Brain microvascular endothelial cell (primary cell): ENCODE measurements at places on chromosomes 2 and 18.

DNA sequence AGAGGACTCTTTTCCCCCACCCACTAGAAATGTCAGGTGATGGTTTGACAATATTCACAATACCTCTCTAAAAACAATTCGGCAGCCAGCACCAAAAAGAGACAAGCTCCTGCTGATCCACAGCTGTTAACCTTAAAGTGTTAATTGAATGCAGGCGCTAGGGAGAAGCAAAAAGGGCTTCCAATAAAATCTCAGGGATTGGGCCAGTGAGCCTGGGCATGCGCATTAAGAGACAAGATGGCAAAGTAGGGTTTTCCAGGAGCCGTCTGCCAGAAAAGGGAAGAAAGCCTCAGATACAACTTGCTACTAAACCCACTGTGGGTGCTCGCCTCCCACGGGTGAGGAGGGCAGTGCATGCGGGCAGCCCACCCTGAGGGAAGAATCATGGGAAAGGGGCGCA, 98.8 kb downstream of the HS6ST1 start:
- DNase-seq: no peak

DNA sequence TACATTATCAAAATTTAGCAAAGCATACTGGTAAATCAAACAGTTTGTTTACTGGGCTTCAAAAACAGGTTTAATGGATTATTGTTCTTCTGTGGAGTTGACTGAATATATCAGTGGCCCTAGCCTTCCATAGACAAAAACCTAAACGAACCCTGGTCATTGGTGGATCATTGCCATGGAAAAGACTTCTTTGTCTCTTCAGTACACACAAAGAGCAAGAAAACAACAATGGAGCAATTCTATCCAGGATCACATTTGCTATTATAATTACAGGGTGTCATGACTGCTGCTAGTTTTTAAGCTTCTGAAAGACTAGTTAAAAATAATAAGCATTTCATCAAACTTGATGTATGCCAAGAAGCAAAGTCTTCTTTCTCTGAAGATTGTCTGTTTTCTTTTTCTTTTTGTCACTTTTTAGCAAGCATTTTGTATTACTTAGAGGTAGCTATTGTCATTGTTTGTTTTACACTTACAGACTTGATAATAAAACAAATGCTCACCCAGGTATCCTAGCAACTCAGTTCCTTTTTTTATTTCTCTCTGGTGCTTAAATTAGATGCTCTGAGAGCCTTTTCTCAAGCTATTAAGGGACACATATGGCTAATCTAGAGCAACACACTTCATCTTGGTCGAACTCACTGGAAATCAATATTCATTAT, 1228.7 kb upstream of the DDX18 start:
- no peak for DNase-seq

DNA sequence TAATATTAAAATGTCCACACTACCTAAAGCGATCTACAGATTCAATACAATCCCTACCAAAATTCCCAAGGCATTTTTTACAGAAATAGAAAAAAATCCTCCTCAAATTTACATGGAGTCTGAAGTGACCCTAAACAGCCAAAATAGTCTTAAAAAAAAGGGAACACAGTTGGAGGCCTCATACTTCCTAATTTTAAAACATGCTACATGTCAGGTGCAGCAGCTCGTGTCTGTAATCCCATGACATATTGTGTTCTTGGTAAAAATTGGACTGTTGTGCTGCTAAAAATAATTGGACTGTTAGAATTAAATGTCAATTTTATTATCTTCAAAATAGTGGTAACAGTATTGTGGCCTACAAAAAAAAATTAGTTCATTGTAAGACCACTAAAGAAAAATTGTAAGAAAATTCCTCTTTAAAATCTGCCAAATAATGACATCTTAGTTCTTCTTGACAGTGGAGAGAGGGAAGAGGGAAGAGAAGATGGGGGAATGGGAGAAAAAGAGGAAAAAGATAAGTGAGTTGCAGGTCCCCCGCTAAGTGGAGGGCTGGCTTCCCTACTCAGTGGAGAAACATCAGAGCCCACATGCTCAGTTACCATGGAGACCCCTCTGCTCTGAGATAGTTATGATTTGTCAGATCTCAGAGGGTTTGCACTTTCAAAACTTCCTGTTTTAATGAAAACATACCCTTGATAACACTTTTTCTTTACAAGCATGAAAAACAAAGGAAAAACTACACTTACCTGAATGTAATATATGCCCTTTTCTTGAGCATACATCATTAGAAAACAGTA, 46.5 kb downstream of the UNC50 start:
- no peak for DNase-seq

GRCh38 chr2:218282173-218282991, 9.9 kb downstream of the TMBIM1 start:
- peak; percentile 36 for DNase-seq

GRCh38 chr2:155727187-155727895, 605.2 kb downstream of the NR4A2 start:
- DNase-seq: no peak

DNA sequence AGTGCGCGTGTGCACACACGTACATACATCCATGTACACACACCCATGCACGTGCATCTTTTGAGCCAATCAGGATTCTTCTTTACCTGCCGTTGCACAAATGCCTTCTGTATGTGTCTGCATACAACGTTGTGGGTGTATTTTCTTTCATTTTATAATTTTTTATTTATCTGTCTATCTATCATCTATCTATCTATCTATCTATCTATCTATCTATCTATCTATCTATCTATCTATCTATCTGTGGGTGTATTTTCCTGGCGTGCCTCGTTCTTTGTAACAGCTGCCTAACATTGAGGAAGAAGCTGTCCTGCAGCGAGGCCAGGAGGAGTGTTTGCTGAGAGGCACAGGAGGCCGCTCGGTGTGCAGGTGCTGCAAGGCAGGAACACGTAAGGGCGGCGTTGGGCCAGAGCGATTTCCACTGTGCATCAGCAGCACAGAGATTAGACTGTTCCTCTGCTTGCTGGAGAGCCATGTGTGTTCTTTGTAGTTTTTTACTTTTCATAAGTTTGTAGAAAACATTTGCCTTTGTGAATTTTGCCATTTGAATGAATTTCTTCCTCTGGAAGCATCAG, 84.4 kb downstream of the DGKD start:
- no peak for DNase-seq

GRCh38 chr2:199485732-199486335, 28.1 kb upstream of the SATB2 start:
- DNase-seq: peak; percentile 56

DNA sequence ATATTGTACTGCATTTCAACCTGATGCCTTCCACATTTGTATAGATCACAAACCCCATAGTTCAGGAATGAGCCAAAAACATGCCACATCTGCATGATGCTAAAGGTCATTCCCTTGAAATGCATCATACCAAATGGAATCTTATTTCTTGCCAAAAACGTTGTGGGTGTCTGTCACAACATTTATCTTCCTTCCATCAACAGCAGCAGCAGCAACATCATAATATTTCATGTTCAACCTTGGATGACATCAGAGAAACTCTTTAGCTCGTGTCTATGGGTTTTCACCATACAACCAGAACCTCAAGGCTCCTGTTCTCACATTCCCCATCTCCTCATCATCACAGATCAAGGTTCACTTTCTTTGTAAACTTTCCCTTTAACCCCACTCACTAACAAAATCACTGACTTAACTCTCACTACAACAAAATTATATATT, 221.3 kb upstream of the CTAGE1 start:
- peak; percentile 98 for DNase-seq

DNA sequence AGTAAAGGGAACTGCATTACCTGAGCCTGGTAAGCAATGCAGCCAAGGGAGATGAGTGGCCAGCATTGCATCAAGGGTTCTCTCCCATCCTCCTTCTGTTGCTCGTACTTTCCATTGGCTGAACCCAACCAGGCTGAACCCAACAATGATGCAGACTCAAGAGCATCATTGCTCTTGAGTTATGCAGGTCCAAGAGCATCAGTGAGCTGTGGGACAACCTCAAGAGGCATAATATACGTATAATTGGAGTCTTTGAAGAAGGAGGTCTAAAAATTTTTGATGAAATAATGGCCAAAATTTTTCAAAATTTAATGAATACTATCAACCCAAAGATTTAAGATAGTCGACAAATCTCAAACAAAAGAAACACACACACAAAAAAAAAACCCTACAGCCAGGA, 213.0 kb downstream of the RNF152 start:
- DNase-seq: no peak

- DNase-seq: no peak
Measured at GRCh38 chr2:187098154-187098553, 249.2 kb upstream of the ZSWIM2 start.

DNA sequence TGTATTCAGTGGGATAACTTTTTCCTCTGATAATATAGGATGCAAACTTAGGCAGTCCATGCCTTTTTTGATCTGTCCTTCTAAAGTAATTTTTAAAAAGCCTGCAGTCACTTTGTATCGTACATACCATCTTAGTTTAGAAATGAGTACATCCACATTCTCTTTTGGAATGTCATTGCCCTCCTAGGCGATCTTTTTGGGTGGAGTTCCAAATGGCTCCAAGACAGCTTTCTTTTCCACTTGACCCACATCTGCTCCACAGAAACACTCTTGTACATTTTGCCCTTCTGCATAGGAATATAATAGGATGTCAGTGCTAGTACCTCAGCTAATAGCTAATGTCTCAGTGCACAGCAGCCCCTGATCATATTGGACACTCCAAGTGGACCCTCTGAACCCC, 21.8 kb upstream of the HTR2B start:
- no peak for DNase-seq

GRCh38 chr2:167181134-167181533, 292.9 kb downstream of the XIRP2 start:
- DNase-seq: peak; percentile 31

- no peak for DNase-seq
Measured at GRCh38 chr18:76212960-76213359, 282.1 kb downstream of the ZNF516 start.

- no peak for DNase-seq
Measured at GRCh38 chr18:63329431-63330145, 10.0 kb upstream of the BCL2 start.

DNA sequence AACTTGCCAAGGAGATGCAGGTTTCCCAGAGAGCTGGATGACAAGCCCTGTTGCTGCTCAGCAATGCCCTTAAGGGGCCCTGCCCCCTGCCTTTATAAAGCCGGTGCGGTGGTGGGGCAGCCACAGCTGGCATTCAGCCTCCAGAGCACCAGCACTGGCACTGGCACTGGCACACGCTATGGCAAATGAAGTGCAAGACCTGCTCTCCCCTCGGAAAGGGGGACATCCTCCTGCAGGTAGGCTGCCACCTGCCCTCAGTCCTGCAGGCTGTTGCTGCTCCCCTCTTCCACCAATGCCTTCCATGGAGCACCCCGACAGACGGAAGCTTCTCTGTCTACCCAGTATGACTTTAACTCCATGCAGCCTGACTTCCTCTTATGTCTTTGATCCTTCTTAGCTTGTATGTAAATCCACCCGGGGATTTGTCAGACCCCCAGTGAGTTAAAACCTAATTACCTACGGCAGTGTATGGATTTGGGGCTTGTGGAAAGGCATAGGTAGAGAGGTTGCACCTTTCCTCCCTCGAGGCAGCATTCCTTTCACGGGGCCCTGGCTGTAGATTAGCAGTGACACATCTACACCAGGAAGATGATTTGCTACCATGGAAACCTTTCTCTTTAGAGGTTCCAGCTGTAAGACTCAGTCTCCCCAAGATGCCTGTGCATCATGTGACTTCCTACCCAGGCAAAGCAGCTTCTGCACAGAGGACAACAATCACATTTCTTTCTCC, at the start of gene DAPL1:
Gene DAPL1, plus strand, starts transcription at position 123 of the 730 bp plus-strand sequence. Its CDS starts 56 bp downstream, at position 179.
- DNase-seq: no peak

- no peak for DNase-seq
Measured at GRCh38 chr2:101781791-101782426, 84.4 kb downstream of the MAP4K4 start.

- no peak for DNase-seq
Measured at GRCh38 chr2:27123302-27124150, at the start of gene ABHD1. ABHD1 (plus strand) TSS chr2:27123815; CDS start chr2:27123949, 134 bp downstream.

GRCh38 chr2:224646242-224646846, 61.2 kb upstream of the CUL3 start:
- peak; percentile 12 for DNase-seq
